HCT116 (cell line): ENCODE measurements at places on chromosomes 13 and 19.

- DNase-seq = no peak
Observed at GRCh38 chr13:91358387-91358782, 10.9 kb downstream of the MIR17HG start.

GRCh38 chr19:789701-790060 lies 7.6 kb upstream of the PTBP1 start:
- no peak for DNase-seq

DNA sequence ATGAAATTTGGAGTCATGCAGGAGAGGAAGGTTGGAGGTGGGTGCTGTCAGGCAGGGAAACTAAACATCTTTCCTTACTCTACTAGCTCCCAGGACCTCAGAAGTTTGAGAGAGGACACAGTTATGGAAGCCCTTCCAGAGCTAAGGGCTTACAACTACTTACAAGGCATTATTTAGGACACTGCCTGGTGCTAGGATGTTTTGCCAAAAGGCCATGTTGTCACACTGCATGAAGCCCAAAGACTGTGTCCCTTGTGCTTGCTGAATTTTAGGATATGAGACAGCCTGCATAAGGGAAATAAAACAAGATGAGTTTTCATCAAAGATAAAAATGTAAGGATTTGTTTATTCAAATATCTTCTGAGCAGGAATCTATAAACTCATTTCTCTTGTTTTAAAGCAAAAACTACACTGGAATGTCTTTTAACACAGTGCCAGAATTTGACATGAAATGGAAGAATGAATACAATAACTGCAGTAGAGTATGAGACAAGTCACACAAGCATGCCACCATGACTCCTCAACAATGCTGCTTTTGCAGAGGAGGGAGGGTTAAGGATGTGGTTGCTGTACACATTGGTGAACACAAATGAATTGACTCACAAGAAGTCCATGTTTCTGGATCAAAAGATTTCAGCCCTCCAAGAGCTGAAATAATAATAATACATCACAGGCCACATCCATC lies 258.4 kb downstream of the SPRY2 start:
- DNase-seq = no peak

DNA sequence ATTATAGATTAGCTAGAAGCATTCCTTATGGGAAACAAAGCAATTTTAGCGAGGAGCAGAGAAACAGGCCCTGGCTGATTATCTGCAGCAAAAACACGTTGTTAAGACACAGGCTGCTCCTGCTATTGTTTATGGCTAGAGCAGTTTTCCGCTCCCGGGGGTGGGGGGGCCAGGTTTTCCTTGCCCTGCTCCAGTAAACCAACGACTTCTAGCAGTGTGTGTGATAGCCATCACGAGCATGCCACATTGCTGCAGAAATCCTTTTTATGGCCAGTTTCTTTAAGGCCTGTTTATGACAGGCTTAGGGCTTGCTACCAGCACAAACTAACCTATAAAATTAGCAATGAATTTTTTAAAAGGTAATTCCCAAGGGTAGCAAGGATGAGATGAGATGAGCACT lies 18.4 kb upstream of the IL17D start:
- no peak for DNase-seq

DNA sequence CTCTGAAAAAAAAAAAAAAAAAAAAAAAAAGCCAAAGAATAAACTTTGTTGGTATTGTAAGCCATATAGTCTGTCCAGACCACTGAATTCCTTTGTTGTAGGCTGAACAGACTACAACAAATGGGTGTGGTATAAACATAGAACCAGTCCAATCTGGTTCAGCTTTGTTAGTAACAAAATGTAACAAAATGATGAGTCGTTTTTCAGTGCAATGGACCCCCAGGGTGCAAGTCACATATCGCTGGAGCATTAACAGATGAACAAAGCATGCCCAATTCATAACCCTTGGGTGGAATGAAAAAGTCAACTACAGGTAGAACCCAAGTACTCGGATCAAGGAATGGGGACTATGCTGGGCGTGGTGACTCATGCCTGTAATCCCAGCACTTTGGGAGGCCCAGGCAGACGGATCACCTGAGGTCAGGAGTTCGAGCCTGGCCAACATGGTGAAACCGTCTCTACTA lies 13.6 kb upstream of the FCHO1 start:
- DNase-seq = no peak

DNA sequence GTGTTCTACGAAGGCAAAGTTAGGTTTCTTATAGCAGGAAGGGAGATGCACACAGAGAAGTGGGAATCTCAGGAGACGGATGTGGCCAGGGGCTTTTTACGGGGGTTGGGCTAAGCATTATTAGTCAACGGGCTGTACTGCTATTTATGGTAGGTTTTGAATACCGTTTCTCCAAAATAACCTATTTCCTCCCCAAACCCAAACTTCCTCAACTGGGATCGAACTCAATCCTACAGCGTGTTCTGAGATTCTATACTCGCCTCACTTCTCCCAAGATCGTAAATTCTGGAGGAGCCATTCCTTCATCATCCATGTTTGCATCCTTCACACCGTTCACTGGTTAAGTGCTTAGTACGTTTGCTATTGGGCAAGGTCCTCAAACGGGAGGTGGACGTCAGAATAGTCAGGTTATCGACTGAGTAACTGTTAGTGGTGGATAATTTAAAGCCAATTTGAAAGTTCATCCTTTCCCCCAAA lies 1.2 kb upstream of the TRIM13 start:
- DNase-seq = no peak

GRCh38 chr19:7622933-7623685 lies 6.2 kb downstream of the XAB2 start:
- no peak for DNase-seq

DNA sequence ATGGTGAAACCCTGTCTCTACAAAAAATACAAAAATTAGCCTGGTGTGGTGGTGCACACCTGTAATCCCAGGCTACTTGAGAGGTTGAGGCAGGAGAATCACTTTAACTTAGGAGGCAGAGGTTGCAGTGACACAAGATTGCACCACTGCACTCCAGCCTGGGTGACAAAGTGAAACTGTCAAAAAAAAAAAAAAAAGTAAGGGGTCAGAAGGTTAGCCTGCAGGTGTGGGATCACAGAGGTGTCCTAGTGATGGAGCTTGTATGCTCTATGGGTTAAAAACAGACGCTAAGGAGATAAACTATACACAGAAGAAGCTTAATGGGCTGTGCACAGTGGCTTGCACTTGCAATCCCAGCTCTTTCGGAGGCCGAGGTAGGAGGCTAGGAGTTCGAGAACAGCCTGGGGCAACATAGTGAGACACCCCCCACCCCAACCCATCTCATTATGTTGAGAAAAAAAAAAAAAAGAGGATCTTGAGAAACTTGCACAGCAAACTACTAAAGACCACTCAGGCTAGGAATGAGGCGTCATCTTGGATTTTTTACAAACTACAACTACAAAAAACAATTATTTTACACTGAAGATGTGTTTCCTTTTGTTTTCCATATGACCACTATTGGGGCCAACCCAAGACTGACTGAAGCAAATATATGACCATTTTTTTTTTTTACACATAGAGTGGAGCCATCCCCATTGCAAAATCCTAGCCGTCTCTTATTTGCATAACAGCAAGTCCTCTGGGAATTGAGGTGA lies 7.9 kb downstream of the FOSB start:
- no peak for DNase-seq

GRCh38 chr13:65264066-65264465 lies 1966.1 kb downstream of the PCDH9 start:
- no peak for DNase-seq

- no peak for DNase-seq
Observed at GRCh38 chr13:66162470-66162869, 1067.7 kb downstream of the PCDH9 start.

GRCh38 chr13:29878101-29878500 lies 27.7 kb upstream of the UBL3 start:
- DNase-seq = no peak

DNA sequence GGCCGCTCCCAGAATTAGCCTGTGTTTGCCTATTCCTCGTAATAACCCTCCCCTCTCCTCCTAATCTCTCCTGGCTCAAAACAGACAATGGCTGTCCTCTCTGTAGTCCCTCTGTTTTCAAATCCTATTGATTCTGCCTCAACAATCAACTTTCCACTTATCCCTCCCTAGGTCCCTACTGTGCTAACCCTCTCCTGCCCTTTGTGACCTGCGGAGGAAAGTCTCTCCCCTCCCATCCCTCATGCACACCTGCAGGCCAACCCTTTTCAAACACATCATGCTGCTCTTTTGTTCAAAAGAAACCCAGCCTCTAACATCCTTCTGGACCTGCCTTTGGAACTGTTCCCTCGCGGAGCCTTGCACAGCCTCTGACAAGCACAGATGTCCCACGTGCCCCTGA lies 37.3 kb downstream of the CILP2 start:
- no peak for DNase-seq
